Activated T-helper 1 cell treated with anti-CD3 and anti-CD28 coated beads, Interleukin-2, amount 50 U/mL, for 16 hours (primary cell): ENCODE measurements at places on chromosomes 7 and 10.

GRCh38 chr10:98374217-98374985, 40.6 kb downstream of the PYROXD2 start:
- DNase-seq = no peak

DNA sequence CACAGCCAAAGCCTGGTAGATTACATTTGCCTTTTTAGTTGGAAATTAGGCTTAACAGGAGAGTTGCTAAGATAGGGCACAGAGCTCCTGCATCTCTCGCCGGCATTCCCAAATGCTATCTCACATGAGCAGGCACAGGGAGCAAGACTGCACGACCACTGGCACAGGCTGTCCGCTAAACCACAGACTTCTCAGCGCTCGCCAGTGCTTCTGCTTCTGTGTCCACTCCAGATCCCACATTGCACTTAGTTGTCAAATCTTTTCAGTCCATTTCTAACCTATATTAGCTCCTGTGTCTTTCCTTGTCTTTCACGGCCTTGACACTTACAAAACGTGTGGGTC, 138.9 kb downstream of the EGFR start:
- DNase-seq = no peak

- no peak for DNase-seq
Measured at GRCh38 chr10:115091161-115091560, 2.0 kb upstream of the ATRNL1 start.

GRCh38 chr10:105094048-105094447, 453.0 kb downstream of the SORCS3 start:
- no peak for DNase-seq

GRCh38 chr10:92640107-92640506, 47.2 kb downstream of the KIF11 start:
- DNase-seq = no peak

DNA sequence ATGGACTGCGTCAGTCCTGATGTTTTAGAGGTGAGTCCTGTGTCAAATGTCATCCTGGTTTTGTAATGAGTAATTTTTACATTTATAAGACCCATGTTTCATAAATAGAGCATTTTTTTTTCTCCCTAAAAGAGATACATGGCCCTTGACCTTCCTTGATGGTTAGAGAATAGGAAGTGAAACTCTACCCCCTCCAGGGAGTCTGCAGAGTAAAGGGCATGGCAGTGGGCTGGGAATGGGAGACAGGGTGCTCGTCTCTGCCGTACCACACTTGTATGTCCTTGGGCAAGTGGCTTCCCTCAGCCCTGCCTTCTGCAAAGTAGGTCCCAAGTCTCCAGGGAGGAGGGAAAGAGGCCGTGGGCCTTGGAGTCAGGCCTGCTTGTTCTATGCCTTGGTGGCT, 63.9 kb downstream of the WDFY4 start:
- no peak for DNase-seq

DNA sequence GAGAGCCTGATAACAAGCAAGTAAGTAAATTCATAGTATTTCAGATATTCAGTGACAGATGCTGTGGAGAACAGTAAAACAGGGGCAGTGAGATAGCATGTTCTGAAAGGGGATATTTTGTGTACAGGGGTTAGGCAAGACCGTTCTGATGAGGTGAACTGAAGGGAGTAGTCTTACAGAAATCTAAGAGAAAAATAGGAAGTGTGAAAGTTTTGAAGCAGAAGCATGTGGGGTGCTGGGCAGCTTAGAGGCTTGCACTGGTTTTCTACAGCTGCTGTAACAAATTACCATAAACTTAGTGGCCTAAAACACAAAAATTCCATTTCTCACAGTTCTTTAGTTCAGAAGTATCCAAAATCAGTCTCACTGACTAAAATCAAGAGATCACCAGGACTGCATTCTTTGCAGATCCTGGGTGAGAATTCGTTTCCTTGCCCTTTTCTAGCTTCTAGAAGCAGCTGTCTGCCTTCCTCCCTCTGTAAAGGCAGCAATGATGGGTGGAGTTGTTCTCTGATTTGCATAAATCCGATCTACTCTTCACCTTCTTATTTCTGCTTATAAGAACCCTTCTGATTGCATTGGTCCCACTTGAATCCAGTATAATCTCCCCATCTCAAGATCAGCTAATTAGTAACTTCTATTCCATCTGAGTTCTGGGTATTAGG, 7.5 kb upstream of the KLF14 start:
- no peak for DNase-seq

GRCh38 chr10:69960988-69961880, 91.4 kb upstream of the MACROH2A2 start:
- no peak for DNase-seq

DNA sequence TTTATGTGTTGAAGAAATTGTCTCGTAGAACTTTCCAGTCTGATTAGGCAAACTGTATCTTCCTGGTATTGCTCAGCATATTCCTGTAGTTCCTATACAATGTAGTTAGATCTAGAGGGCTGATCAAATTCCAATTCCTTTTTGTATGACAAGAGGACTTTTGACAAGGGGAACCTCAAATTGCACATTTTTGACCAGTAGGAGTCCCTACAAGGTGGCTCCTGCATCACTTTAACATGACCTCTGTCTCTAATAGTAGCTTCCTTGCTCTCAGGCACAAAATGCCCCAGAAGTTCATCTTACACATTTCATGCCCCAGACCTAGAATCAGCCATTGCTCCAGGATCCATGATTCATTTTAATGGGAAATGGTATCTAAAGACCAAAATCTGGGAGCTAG, 18.7 kb downstream of the HERPUD2 start:
- no peak for DNase-seq

DNA sequence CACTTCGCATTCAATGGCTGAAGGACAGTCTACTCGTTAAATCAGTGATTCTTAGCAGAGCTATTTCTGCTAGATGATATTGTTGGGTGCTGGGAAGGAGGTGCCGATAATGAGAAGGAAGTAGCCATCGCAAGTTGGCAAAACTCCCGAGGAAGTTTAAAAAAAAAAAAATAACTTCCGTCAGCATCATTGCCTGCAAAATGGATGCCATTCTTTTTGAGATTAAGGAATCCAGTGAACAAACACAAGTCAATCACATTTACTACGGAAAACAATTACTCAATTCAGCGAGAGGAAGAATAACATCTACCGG, 74.4 kb upstream of the SFMBT2 start:
- DNase-seq = no peak

GRCh38 chr10:90602862-90603610, 254.8 kb downstream of the HTR7 start:
- DNase-seq = no peak

DNA sequence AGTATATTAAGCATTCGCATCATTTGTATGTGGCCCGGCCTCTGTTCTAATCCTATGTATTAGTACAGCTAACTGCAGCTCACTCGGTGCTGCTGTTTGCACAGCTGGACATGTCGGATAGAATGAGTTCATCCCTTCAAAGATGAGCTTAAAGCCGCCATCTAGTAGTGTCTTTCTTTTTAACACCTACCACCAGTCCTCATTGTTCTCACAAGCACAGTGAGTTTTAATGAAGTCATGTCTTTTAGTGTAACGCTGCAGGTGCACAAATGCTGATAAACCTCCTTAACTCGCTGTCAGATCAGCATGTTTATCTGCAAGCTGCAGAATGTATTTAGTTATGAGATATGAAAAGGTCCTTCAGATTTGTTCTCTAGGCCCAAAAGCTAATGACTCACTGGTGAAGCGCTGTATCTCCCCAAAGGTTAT, 247.5 kb downstream of the MTERF1 start:
- DNase-seq = no peak

GRCh38 chr7:29435167-29435566, 128.5 kb upstream of the PRR15 start:
- DNase-seq = no peak
